ENCODE measurements at places on chromosomes 11 and 22. TPM values are rescaled to one million over a fixed set of nuclear protein-coding genes. Genes with fewer than 3 reads are reported as not detected.

DNA sequence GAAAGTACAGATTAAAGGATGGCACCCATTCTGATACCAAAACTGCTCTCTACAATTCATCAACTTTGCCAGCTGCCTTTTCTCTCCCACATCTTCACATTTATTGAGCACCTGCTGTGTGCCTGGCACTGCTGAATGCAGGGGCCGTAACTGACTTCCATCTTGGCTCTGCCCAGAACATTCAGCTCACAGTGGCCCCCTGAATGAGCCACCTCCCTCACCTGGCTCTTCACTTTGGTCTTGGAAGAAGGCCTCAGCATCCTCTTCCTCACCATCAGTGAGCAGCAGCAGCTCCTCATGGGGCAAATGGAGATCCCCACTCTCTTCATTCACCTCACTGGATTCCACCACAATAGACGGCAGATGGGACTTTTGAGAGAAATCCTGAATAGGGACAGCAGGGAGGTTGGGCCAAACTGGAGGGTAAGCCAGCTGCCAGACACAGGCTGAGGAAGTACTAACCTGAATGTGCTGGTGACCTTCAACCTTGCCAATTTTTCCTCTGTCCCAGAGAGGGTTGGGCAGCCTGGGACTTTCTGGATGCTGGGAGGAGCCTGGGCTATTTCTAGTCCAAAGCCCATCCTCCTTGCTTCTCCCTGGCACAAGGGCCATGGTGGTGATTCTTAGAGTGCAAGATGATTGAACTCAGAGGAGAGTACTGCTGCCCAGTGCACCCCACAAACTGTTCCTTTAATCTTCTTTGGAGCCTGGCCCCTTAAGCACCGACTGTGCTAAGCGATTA, 1.9 kb upstream of the UQCC3 start:
- peaks cover 15% of the 10 kb centered on the region for H3K4me1 ChIP-seq
- DNase-seq, result no peak
- H3K27ac ChIP-seq, result no peak overlapping the region
- H3K27me3 ChIP-seq, result no peaks in the 10 kb centered on the region
- H3K36me3 ChIP-seq, result no peaks in the 10 kb centered on the region
- H3K4me3 ChIP-seq, result no peak overlapping the region

Gene TTLL12
- total RNA-seq, result 38.1 TPM

DNA sequence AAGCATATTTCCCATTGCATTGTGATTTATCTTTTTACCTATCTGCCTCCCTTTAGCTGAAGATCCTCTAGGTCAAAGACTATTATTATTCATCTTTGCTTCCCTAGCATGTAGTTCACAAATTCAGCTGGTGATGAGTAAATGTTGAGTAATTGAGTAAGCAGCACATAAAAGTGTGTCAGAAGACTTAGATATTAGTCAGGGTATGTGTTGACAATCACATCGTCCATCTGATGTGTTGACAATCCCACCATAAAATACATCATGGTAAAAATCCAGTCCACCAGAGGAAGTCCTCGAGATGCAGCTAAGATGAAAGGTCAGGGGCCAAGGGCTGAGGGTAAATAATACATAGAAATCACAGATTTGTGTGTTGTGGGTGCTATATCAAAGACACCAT, 22.9 kb upstream of the ABTB2 start:
- H3K27ac ChIP-seq, result no peak overlapping the region
- H3K36me3 ChIP-seq, result no peaks in the 10 kb centered on the region
- H3K4me3 ChIP-seq, result no peak overlapping the region
- no peak for DNase-seq
- no peaks in the 10 kb centered on the region for H3K4me1 ChIP-seq

Gene KRTAP5-7
- not detected for total RNA-seq

Gene C11orf87
- not detected for total RNA-seq
